ENCODE measurements at places on chromosomes 6 and 20. TPM values are rescaled to one million over a fixed set of nuclear protein-coding genes. Genes with fewer than 3 reads are reported as not detected.

NRSN1 gene
- 0.23 TPM for polyA plus RNA-seq

LAMA2 gene
- 140 TPM for polyA plus RNA-seq

PPP1R14C gene
- polyA plus RNA-seq, result 39.3 TPM

SLC29A1 gene
- polyA plus RNA-seq, result 54.7 TPM

EPPIN gene
- not detected for polyA plus RNA-seq

- DNase-seq, result no peak
Measured at GRCh38 chr6:16925461-16925860, 164.2 kb upstream of the ATXN1 start.

DNA sequence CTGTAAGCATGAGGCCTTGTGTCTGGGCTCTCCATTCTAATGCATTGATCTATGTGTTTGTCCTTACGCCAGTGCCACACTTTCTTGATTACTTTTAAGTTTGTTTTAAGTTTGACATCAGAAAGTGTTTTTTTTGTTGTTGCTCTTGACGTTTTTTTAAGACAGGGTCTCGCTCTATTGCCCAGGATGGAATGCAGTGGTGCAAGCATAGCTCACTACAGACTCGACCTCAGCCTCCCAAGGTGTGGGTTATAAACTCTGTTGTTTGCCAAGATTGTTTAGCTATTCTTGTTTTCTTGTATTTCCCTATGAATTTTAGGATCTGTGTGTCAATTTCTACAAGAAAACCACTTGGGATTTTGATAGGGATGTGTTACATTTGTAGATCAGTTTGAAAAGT is 5.6 kb downstream of the MCUR1 start:
- DNase-seq, result no peak

GRCh38 chr6:68211242-68211795 is 423.8 kb upstream of the ADGRB3 start:
- no peak for DNase-seq

DNA sequence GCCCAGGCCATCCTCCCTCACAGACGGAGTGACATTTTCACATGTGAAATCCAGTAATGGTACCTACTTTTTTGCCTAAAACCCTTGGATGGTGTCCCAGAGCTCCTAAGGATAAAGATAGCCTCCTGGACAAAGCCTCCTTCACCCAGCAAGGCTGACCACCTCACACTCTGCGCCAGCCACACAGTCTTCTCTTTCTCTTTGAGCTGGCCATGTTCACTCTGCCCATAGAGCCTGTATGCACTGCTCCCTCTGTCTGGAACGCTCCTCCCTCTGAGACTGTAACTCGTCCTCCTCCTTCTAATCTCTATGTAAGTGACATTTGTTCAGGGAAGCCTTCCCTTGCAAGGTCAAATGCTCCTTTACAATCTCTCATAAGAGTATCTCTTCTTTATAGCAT is 14.6 kb downstream of the TMEM151B start:
- DNase-seq, result no peak

DNA sequence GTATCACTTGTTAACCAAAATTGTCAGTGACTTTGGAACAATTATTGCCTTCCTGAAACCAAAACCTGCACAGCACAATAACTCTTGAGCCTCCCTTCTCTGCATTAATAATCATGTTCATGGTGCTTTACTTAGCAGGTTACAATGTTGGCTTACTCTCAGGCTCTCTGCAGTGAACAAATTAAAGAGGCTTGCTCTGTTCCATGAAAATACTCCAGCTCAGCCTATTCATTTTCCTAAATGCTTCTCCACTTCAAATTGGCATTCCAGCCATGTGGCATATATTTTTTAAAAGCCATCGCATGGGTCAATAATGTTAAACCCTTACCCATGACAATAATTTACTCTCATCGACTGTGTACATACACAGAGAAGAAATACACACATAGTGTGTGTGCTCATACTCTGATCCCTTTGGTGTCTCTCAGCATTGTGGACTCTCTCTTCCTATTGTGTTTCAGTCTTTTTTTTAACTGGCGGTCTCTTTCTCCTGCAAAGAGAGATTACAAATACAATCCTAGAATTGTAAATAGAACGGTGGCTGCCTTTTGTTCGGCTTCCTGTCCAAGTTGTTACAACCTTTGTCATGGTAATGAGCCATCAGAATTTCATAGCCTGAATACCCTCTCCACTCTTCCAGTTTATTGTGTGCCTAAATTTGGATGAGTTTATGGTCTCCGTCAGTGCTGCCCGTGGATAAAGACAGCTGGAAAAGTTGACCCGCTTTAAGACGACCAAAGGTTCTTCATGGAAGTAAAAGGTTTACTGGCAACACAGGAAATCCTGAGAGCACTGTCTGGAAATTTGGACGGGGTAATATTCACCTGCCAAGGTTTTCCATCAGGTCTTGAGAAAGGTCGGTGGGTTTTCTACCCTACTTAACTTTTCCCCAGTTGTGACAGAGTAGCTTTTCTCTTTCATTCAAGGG is 263.6 kb downstream of the CD83 start:
- DNase-seq, result no peak

GRCh38 chr6:17165383-17165782 is 63.5 kb downstream of the STMND1 start:
- no peak for DNase-seq

All from muscle of back (tissue), 13 donors.